Activated T-helper 17 cell treated with anti-CD3 and anti-CD28 coated beads, Interleukin-2, amount 50 U/mL, for 72 hours (primary cell): ENCODE measurements at places on chromosomes 16 and 17. TPM values are rescaled to one million over a fixed set of nuclear protein-coding genes. Genes with fewer than 3 reads are reported as not detected.

The FN3K gene
- 6.1 TPM for total RNA-seq

The CDIP1 gene
- total RNA-seq: 24.5 TPM

The C17orf107 gene
- 0.67 TPM for total RNA-seq

The PYDC1 gene
- total RNA-seq: 0.61 TPM

The FBXL16 gene
- total RNA-seq: 6.4 TPM

The CSF3 gene
- not detected for total RNA-seq

The ZACN gene
- total RNA-seq: 6.5 TPM

The PIPOX gene
- 5.6 TPM for total RNA-seq

The MT1G gene
- total RNA-seq: not detected

The RNF43 gene
- 0.71 TPM for total RNA-seq

The TMC6 gene
- 165 TPM for total RNA-seq

The ATP1B2 gene
- 0.42 TPM for total RNA-seq

The PPP1R1B gene
- total RNA-seq: not detected

The ZPBP2 gene
- 0.67 TPM for total RNA-seq

The TMEM219 gene
- 70.8 TPM for total RNA-seq

The KRTAP16-1 gene
- 0.26 TPM for total RNA-seq

The VMO1 gene
- total RNA-seq: not detected
